AG10803 (cell line): ENCODE measurements at places on chromosomes 5 and 9.

DNA sequence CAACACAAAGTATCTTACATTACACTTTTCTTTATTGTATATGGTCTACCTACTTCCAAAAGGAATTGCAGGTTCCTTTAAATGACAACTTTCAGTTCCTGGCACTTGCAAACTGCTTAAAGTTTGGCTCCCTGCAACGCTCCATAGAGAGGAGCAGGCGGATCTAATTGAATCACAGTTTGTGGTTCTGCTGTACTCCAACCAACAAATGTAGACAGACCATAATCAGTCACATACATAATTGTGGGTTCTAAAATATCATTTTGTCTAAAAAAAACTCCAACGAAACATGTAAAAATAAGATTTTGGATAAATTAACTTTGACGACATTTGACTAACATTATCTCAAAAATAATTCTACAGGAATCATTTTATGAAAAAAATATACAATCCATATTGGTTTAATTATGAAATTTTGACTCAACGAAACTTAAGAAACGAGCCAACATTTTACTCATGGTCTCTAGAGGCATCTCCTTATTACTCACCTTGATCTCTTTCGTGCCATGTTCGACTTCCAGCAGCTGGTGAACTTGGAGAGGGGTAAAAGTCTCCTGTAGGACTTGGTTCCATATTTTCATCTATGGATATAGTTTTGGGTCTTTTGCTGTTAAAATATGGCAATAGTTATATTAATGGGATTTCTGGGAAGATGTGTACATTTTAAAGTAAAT lies 167.6 kb downstream of the NFIB start:
- DNase-seq, result no peak

DNA sequence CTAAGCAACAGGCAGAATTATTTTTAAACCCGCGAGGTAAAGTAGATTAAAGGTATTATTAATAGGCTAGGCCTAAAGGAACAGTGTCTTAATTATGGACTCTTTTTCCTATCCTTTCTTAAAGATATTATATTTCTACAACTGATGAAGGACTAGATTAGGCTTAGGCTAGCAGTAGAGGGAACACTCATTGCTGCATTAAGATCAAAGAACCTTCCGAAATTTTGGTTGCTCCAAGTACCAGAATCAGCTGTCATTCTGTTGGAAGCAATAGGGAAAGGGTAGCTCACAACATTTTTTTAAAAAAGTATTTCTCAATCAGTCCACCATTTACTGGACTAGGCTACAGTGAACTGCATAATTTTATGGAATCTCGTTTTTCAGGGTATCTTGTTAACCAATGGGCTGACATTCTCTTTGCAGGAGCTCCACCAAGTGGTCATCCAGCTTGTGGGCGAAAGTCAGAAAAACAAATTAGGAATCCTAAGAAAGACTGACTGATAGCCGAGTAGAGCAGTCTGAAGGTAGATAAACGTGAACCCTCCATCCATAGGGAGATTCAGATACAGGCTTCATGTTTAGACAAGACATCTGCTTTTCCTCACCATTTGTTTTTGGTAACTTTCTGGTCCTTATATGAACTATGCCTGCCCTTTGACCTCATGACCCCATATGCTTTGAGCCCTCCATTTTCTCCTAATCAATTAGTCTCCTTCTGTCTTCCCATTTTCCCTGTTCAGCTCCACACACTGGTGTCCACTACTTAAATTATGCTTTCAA lies 103.6 kb upstream of the CHD1 start:
- DNase-seq, result peak; percentile 78

GRCh38 chr5:63085561-63085960 lies 506.9 kb downstream of the LRRC70 start:
- DNase-seq, result no peak

DNA sequence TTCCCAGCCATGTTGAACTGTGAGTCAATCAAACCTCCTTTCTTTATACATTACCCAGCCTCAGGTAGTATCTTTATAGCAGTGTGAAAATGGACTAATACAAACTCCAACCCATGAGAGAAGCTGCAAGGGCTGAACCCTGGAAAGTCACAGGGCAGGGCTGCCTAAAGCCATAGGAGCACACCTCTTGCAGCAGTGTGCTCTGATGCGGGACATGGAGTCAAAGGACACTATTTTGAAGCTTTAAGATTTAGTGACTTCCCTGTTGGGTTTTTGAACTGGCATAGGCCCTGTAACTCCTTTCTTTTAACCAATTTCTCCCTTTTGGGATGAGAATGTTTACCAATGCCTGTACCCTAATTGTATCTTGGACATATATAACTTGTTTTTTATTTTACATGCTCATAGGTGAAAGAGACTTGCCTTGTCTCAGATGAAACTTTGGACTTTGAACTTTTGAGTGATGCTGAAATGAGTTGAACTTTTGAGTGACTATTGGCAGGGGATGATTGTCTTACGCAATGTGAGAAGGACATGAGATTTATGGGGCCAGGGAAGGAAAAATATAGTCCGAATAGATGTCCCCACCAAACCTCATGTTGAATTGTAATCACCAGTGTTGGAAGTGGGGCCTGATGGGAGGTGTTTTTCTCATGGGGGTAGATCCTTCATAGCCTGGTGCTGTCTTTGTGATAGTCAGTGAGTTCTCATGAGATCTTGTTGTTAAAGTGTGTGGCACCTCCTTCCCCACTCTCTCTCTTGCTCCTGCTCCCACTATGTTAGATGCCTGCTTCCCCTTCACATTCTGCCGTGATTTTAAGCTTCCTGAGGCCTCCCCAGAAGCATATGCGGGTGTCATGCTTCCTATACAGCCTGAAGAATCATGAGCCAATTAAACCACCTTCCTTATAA lies 159.5 kb upstream of the SPEF2 start:
- DNase-seq, result no peak

DNA sequence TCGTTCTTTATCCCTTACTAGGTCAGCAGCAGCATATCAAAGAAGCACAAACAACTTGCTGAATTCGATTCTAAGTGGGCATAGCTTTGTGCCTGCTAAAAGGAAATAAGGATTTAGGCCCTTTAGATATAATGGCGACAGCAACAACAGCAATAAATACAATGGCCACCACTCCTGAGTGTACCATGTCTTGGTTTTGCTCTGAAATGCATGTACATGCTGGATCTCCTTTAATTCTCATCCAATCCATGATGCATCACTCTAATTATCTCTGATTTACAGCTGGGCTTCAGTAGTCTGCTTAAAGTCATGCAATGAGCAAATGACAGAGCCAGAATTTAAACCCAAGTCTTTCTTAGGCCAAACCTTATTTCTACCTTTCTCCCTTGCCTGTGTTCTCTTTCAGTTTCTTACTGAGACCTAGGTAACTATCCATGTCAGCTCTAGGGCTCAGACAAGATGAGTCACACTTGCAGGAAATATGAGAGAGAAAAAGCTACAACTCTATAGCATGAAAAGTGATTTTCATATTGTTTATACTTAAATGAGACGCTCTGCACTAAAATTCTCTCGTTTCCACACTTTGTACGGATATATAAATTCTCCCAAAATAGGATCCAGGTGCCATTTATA lies 111.8 kb downstream of the HMHB1 start:
- peak; percentile 36 for DNase-seq

GRCh38 chr5:155953335-155953734 lies 373.6 kb upstream of the SGCD start:
- DNase-seq, result peak; percentile 48

- no peak for DNase-seq
Observed at GRCh38 chr9:18800579-18800978, 232.4 kb downstream of the SAXO1 start.

DNA sequence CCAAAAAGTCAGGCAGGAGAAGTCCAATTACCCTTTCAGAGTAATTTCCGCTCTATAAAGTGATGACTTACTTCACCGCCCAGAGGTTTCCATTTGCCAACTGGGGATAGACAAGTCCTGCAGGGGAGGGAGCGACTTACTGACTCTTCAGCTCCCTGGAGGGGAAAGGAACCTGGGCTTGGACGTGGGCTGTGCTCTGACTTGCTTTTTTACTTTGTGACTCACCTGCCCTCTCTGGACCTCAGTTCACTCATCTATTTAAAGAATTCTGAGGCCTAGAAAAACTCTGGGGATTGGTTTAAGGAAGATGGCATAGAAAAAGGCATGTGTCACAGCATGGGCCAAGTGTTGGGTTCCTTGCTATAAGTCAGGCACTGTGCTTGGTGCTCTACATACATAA lies 180.4 kb upstream of the TRIM32 start:
- no peak for DNase-seq

- DNase-seq, result no peak
Observed at GRCh38 chr5:72294473-72294872, 25.6 kb downstream of the MRPS27 start.

GRCh38 chr9:118331622-118332045 lies 627.4 kb downstream of the TLR4 start:
- DNase-seq, result peak; percentile 82

DNA sequence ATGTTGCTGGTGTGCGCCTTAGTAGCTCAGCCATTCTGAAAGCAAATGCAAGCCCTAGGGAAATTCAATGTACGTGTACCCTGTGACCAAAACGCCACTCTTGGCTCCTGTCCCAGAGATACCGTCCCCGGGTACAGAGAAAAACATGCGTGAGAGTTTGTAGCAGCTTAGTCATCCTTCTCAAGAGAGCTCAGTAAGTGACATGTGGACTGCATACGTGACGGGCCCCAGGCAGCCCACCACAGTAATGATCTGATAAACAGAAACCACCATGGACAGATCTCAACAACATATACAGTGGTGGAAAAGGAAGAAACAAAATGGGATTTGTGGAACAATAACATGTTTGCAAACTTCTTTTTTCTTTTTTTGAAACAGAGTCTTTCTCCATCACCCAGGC lies 45.1 kb downstream of the S1PR3 start:
- DNase-seq, result peak; percentile 25

GRCh38 chr5:79509244-79509885 lies 4.6 kb downstream of the HOMER1 start:
- DNase-seq, result no peak

GRCh38 chr5:652773-653350 lies 40.3 kb downstream of the TPPP start:
- DNase-seq, result no peak

- no peak for DNase-seq
Observed at GRCh38 chr5:18010053-18010452, 375.8 kb downstream of the TAF11L14 start.

- DNase-seq, result no peak
Observed at GRCh38 chr9:105291422-105291859, 47.0 kb downstream of the SLC44A1 start.

DNA sequence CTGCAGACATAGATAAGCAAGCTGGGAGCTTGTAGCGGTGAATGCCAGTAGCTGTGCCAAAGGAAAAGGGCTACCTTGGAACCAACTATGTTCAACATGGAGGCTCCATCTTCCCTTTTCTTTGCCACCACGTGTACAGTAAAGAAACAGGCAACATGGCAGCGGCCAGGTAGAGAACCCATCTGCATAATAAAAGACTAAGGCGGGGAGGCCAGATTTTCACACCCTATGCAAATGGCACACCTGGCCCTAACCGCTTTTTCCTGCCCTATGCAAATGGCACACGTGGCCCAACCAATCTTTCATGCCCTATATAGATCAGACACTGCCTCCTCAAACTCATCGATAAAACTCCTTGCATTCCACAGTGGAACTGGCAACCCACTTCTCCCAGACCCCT lies 477.5 kb upstream of the EDIL3 start:
- DNase-seq, result no peak

DNA sequence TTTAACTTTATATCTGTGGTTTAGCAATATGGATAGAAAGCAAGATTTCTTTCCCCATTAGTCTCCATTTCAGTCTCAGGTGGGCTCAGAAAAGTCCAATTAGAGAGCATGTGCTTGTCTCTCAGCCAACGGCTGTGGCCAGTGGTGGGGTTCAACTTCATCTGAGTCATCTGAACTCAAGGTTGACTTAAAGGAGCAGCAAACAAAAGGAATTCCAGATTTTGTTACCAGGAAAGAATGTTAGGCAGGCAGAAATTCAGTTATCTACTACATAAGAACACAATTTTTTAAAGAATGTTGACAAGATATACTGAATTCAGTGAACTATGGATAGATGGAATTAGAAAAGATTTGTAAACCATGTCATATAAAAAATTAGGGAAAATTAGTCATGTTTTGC lies 784.1 kb downstream of the MAT2B start:
- DNase-seq, result no peak

GRCh38 chr5:173501271-173501670 lies 115.2 kb downstream of the BOD1 start:
- no peak for DNase-seq

GRCh38 chr5:153400931-153401330 lies 89.5 kb upstream of the GRIA1 start:
- DNase-seq, result peak; percentile 57

DNA sequence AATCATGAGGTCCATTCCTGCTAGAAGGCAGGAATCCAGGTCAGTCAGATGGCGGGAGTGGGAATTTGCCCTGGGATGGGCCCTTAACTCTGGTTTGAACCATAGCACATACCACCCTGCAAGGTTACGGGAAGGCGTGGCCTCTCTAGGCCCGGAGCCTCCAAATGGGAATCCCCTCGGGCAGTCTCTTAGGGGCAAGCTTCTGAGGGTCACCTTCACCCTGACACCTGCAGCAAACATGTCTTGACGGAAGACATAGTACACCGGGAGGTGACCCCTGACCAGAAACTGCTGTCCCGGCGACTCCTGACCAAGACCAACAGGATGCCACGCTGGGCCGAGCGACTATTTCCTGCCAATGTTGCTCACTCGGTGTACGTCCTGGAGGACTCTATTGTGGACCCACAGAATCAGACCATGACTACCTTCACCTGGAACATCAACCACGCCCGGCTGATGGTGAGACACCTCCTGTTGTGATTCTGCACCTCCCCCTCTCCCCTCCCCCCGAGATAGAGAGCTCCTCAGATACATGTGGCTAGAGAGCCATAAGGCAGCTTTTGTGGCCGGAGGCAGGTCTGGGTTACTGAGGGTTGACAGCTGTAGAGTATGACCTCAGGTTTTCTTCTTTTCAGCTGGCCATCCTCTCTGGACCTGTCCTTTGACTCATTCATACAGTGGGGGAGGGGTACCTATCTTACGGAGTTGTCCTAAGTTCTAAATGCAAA lies 957 bp downstream of the PRELID1 start:
- DNase-seq, result peak; percentile 23

- DNase-seq, result no peak
Observed at GRCh38 chr5:64790210-64790609, 21.5 kb downstream of the CWC27 start.

DNA sequence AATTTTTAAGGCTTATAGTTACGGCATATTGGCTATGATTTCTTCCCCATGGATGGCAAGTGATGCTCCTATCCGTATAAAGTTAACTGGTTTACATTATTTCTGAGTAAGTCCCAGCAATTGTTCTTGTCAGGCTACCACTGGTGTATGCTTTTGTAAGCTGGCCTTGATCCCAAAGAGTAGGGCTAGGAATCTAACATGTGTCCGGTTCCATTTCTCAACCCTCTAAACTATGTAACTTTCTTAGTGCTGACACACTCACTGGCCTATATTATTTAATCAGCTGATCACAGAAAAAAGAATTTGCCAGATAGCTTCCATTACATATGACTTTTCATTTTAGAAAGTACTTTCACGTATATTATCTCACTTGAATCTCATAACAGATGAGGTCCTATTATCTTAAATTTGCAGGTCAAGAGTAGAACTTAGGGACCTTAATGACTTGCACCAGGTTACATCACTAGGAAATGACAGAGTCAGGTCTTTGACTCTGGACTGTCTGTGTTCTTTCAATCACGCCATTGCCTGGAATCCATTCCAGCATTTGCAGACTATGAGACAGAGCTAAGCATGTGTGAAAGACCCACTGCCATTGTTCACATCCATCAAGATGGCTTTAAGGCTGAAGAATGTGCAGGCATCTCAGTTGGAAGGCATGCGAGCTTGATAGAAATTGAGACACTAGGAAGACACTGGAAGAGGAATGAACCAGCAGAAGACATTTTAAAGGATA lies 362.9 kb downstream of the ARRDC3 start:
- DNase-seq, result peak; percentile 50
